HepG2 (cell line): ENCODE measurements at places on chromosomes 5 and 9.

DNA sequence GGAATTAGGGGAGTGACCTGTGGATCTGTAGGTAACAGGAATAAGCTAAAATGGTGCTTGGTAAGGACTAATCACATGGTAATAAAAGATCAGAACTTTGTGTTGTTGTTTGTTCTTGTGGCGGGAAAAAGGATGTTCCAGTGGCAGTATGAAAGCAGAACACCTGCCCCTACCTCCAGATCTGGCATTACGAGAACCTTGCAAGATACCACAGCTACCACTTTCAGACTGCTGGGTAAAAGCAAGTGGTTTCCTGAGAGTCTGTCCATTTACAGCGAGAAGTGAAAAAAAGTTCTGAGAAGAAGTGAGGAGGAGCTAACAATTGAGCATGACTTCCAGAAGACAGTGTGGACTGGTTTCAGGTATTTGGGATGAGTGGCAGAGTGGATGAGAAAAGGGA is 252.5 kb downstream of the TLE4 start:
- DNase-seq, result no peak

DNA sequence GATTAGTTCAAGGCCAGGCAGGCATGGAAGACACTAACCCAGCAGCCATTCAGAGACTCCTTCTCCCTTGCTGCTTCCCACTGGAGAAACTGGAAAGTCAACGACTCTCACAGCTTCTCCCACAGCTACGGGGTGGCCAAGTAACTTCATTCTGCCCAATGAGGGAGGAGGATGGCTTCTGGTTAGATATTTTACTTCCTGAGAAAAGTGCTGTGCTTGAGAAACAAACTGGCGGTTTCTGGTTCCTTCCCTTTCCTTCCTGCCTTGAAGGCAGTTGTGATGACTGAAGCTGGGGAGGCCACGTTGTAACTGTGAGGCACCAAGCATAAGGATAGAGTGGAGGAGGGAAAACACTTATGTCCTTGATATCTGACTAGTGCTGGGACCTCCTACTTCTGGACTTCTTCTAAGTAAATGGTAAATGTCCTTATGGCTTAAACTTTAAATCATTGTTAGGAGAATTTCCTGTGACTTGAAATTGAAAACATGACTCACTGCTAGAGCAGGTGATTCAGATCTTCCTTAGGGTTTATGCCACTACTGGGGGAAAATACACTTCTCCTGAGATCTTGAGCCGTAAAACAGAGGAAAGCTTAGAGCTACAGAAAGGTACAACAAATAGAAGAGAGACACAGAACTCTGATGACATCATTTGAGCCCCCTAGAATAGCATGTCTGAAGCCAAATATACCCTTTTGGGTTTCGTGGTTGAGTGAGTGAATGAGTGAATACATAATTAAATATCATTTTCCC is 3.1 kb upstream of the GNPDA1 start:
- no peak for DNase-seq

DNA sequence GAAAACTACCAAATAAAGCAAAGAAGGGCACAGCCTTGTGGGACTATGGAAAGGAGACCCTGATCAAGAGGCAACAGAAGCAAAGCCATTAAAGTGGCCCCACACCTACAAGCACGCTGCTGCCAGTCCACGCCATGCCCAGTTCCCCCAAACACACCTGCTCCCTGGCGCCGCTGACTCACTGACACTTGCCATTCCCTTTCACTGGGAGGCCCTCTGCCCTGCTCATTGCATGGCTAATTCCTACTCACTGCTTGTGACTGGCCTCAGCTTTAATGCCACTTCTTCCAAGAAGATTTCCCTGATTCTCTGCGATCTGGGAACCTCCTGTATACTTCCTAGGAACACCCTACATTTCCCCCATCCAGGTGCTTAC is 71.2 kb upstream of the TAF1L start:
- DNase-seq, result no peak

DNA sequence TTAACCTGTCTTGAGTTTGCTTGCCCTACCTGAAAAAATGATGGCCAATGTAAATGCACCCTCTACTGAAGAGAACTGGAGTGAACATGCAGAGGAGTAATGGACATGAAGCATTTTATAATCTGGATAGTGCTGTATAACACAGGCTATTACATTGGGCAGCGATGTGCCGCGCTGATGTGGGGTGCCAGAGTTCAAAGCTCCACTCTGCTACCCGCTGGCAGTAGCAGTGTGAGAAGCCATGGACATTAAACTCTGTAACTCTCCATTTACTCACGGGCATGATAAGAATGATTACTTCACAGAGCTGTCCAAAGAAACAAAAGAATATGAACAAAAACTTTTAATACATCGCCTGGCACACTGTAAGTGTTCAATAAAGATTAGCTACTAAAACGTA is 7.5 kb upstream of the CDH6 start:
- DNase-seq, result no peak

GRCh38 chr5:111934511-111934910 is 177.5 kb upstream of the NREP start:
- DNase-seq, result no peak

DNA sequence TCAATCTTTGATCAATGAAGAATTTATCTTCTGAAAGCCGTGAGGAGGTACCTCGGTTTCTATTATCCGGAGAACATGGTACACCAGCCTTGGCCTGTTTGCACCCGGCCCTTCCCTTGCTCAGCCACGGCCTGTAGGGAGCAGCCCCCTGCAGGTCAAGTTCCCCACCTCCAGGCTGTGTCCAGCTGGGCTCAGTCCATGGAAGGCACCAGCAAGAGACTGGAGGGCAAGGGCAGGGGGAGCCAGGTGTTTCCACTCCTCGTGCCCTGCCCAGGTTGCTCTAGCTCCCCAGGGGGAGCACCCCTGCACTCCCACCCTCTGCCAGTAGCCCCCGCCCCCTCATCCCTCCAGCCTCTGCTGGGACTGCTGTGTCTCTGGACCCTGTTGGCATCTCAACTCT is 87.3 kb upstream of the ADAMTS2 start:
- DNase-seq, result no peak

DNA sequence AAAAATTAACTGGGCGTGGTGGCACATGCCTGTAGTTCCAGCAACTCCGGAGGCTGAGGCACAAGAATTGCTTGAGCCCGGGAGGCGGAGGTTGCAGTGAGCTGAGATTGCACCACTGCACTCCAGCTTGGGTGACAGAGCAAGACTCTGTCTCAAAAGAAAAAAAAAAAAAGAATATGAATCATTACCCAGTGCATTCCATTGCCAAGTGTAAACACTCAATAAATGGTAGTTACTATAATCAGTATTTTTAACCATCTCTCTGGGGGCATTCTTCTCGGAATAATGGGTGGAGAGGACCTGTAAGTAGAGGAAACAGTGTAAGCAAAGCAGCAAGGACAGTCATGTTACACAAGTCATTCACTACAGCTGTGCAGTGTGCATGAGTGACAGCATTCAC is 13.8 kb upstream of the RANBP17 start:
- no peak for DNase-seq

DNA sequence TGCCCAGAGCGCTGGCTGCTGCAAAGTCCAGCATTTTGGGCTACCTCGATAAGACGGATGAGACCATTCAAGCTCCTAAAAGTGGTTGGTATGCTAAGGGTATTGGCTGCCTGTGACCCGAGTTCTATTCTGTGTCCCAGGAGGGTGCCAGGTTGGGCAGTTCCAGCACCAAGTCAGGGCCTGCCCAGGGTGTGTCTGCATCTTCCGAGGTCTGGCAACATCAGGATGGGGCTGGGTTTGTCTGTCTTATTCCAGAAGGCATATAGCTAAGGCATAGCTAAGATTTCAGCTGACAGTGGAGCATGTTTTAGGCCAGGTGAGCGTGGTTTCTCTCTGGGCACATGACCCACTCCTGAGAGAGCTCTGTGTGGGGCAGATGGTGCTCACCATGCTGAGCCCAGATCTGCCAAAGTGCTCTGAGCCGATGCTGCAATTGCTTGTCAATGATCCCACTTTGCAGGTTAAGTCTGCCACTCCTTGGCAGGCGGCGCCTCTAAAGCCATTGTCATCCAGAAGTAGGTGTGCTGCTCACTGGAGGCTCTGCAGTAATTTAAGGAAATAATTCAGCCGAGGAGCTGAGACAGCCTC is 7.8 kb downstream of the SLC9A3 start:
- DNase-seq, result no peak

DNA sequence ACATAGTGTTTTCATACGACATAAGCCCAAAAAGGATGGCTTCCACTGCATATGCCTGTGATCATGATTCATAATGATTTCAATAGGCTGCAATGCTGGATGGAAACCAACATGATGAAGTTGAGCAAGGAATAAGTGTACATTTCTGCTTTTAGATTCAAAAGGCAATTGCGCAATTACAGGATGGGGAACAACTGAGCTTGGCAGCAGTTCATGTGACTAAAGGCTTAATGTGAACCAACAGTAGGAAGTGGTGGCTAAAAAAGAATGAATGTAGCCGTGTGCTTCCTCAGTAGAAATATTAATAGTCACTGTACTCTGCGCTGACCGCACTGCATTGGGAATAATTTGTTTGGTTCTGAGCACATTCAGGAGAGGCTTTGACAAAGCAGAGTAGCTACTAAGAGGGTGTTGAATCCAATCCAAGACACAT is 51.2 kb downstream of the SLC1A3 start:
- DNase-seq, result peak; percentile 4

DNA sequence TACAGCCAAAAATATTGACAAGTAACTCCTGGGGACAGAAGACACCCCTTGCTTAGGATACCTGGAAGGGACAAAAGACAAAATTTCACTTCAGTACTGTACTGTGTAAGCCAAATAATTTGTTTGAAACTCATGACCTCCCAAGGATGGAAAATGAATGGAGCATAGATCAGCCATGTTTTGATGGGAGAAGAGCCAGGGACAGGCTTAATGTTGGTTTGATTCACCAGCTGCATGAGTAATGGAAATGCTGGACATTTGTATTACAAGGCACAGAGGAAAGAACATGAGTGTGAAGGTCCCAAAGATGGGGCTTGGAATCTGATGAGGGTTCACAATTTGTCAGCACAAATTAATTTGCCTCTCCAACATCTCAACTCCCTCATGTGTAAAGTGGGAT is 122.8 kb downstream of the ENC1 start:
- no peak for DNase-seq

GRCh38 chr9:73129941-73130685 is 21.6 kb upstream of the ANXA1 start:
- no peak for DNase-seq

DNA sequence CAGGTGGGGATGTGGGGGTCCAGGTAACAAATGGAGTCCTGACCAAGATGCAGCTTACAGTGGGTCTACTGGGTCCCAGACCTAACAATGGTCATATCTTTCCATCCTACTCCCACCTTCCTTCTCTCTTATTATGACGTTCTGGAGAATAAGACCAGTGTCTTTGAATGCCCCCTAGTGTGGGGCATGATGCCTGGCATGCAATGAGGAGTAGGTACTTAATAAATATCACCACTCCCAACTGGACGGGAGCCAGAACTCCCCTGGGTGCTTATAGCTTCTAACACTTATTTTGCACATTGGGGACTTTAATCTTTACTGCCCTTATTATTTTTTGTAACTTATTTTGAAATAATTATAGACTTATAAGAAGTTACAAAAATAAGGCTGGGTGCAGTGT is 98.2 kb downstream of the NDFIP1 start:
- peak; percentile 21 for DNase-seq

DNA sequence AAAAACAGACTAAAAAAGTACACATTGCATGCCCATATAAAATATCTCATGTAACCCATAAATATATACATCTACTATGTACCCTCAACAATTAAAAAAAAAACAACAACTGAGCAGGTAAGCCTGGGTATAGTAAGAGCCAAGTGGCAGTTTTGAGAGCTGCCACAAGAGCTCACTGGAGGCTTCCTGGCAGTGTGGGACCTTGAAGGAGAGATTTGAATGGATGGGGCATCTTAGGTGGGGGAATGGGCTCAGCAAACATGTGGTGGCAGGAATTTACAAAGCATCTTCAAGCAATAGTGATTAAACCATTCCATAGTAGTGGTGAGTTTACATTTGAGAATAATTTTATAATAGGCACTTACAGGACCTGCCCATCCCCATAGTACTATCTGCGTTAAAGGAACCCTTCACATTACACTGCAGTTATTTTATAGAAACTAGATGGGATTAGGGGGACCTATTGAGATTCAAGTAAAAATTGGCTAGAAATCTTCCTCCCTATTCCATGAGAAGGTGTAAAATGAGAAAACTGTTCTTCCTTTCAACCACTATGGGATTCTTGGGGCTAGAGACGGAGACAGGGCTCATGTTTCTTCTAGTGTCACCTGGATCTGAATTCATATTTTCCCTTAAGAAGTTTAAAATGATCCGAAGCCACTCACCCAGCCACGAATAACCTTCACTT is 6.9 kb downstream of the MEGF10 start:
- no peak for DNase-seq

DNA sequence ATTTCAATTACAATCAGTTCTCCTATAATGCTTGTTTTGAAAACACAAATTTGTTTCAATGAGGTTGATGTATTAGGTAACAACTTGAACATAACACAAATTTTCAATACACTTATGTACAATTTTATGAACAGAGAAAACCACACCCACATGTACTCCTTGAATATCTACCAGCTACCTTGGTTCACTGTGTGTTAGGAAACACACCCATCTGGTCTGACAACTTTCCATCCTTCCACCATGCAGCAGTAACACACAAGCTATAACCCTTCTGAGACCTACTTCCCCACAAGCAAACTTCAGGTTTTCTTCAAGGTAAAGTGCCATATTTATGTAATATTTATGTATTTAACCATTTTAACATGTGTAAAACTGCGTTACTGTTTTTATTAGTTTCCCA is 36.4 kb upstream of the UBQLN1 start:
- DNase-seq, result no peak

DNA sequence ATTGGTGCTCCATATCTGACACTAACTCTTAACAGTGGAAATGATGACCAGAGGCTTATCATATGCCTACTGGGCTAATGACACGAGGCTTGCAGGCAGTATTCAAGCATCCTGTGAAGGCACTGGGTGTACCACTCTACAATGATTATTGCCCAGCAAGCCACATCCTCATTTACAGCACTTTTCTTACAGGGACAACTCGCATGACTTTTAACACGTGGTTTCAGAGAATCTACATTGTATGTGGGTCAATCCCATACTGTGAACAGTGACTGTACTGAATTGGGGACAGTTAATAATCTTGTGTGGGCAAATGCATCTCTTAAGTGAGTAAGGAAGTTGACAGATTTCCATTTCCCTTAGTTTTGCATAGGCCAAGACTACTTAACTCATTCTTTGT is 260.0 kb downstream of the TRPM3 start:
- no peak for DNase-seq

GRCh38 chr5:759781-760362 is 24.7 kb downstream of the ZDHHC11B start:
- no peak for DNase-seq

- DNase-seq, result no peak
These were observed 85.0 kb downstream of the LURAP1L start for GRCh38 chr9:12859704-12860251.

DNA sequence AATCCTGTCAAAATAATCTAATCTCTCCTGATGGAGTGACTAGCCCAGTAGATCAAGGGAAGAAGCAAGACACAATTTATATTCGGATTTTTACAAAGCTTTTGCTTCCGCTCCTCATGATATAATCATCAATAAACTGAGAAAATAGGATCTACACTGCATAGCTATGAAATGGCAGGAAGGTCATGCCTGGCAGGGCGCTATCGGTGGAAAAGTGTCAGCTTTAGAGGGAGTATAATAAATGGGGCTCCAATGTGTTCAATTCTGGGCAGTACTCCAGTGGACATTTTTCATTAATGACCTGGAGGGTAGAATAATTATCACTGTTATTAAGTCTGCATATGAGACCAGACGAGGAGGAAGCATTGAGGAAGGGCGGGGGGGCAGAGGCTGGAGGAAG is 1013.3 kb upstream of the DMAC1 start:
- DNase-seq, result no peak

- no peak for DNase-seq
These were observed 61.7 kb upstream of the PPP2R2B start for GRCh38 chr5:146940295-146940694.
